ENCODE measurements at places on chromosomes 2 and 18. TPM values are rescaled to one million over a fixed set of nuclear protein-coding genes. Genes with fewer than 3 reads are reported as not detected.

DNA sequence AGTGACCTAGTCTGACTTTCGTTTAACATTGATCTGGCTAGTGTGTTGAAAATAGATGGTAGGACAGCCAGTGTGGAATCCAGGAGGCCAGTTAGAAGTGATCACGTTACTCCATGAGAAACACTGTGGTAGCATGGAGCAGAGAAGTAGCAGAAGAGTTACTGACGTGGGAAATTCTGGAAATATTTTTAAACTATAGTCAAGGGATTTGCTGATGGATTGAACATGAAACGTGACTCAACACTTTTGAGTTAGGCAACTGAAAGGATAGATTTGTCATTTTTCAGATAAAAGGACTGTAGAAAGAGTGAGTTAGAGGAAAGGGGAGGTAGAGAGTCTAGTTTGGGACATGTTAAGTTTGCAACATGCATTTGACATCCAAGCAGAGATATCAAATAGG is 130.4 kb downstream of the IRS1 start:
- no peak for DNase-seq

ANKRD30B gene
- not detected for total RNA-seq

CYTIP gene
- total RNA-seq, result 10.0 TPM

LCT gene
- total RNA-seq, result not detected

MAP3K19 gene
- not detected for total RNA-seq

GRCh38 chr18:28175930-28176697 is 816 bp downstream of the CDH2 start:
- DNase-seq, result no peak

ALLC gene
- total RNA-seq, result not detected

- no peak for DNase-seq
Measured at GRCh38 chr2:147600223-147600622, 244.6 kb upstream of the ACVR2A start.

RAD51AP2 gene
- total RNA-seq, result not detected

MFSD2B gene
- 0.33 TPM for total RNA-seq

DNA sequence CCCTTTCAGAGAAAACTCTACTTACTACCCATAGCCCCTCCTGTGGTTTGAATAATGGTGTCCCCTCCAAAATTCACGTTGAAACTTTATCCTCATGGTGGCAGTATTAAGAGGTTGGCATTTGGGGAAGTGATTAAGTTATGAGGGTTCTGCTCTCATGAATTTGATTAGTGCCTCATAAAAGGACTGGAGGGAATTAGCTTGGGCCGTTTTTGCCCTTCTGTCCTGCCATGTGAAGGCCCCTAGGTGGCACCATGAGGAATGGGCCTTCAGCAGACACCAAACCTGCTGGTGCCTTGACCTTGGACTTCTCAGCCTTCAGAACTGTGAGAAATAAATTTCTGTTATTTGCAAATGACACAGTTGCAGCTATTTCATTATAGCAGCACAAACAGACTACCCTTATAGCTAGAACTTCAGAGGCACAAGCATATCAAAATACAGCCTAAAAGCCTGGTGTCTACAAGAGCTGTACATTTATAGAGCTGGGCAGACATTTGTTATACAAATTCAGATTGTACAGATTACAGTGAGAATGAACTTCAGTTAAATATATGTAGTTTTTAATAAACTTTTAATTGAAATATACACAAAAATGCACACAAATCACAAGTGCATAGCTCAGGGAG is 2.6 kb upstream of the PTPN2 start:
- DNase-seq, result no peak

GRCh38 chr18:56475250-56475649 is 163.1 kb downstream of the TXNL1 start:
- no peak for DNase-seq

- DNase-seq, result no peak
Measured at GRCh38 chr2:135800513-135801460, 36.2 kb downstream of the LCT start.

IL1R2 gene
- total RNA-seq, result 38.3 TPM

GRCh38 chr2:37849911-37850310 is 75.2 kb upstream of the RMDN2 start:
- DNase-seq, result no peak

- no peak for DNase-seq
Measured at GRCh38 chr2:209525331-209525730, 101.5 kb downstream of the MAP2 start.

- DNase-seq, result peak; percentile 78
Measured at GRCh38 chr18:24397131-24397693, 412 bp downstream of the OSBPL1A start.

Data from aorta (tissue), 5 donors.